ENCODE measurements at places on chromosomes 7 and 10.

DNA sequence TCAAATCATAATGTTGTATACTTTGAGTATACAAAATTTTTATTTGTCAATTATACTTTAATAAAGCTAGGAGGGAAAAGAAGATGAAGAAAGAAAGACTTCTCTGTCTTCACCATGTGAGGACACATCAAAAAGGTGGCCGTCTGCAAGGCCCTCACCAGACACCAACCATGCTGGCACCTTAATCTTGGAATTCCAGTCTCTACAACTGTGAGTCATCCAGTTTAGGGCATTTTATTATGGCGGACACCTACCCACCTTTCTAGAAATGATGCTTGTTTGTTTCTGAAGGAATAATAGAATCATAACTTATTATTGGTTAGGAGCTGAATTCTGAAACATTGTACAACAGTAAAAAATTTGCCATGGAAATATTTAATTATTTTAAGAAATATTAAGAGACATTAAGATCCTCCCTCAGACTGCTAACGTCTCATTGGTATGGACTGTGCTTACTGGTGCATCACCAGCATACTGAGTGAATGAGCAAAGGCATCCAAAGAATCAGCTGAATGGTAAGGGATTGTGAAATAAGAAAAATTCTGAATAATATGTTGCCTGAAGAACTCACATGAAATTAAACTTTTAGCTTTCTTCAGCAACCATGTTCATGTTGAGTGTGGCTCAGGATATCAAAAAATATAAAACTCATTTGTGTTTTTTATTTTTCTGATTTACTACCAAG lies 536.6 kb downstream of the HTR7 start:
- peak; percentile 23 for DNase-seq

DNA sequence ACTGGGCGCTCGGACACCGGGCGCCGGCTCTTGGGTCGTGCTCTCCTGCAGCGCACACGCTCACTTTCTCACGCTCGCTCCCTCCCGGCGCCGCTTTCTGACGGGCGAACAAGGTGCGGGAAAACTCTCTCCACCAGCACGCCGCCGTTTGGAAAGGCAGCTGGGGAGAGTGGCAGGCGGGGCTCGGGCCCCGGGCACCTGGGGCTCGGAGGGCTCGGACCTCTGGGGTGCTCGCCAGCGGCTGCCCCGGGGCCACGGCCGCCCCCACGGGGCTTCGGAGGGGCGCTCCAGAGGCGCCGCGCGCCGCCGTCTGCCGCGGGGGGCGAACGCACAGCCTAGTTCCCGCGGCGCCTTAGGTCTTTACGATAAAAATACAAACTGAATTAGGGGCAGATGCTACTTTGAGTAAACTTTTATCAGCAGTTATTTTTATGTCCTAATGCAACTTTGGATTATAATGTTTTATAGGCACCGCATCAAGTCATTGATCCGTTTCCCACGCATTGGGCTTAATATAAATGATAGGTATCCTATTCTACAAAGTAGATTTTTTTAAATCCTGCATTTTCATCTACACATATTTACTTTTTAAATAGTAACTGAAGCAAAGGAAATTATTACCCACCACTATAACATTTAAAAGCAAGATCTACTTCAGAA lies 535 bp upstream of the EPC1 start:
- no peak for DNase-seq

- no peak for DNase-seq
Observed at GRCh38 chr7:116408166-116408565, 91.4 kb upstream of the CAV2 start.

DNA sequence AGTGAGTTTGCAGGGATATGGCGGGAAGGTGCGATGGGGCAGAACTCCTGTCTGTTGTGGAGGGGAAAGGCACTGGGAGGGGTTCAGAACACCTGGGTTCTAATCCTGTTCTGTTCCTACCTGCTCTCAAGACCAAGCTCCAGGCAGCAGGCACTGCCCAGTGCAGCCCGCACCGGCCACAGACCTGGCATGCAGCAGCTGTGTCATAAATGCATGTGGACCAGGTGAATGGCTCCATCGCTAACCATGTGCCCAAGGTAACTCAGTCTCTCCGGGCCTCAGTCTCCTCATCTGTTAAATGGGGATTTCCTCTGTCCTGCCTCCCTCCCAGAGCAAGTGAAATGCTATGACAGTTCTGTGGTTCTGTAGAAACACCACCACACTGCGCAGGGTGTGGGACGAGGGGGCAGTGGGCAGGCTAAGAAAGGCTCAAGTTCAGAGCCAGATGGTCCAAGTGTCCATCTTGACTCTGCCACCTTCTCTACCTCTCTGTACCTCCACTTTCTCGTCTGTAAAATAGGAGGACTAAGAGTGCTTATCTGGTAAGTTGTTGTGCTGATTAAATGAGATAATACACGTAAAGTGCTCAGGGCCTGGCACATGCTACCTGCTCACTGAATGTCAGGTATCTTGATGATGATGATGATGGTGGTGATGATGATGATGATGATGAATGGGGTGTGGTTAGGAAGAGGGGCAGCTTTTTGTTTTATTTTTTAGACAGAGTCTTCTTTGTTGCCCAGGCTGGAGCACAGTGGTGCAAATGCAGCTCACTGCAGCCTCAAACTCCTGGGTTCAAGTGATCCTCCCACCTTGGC lies 22.9 kb downstream of the ATP6V1F start:
- no peak for DNase-seq

GRCh38 chr10:79995979-79996634 lies 47.2 kb upstream of the SFTPD start:
- DNase-seq = no peak

GRCh38 chr10:77160679-77161078 lies 476.9 kb downstream of the KCNMA1 start:
- peak; percentile 89 for DNase-seq

- no peak for DNase-seq
Observed at GRCh38 chr10:123134343-123134914, 1.3 kb upstream of the HMX3 start.

DNA sequence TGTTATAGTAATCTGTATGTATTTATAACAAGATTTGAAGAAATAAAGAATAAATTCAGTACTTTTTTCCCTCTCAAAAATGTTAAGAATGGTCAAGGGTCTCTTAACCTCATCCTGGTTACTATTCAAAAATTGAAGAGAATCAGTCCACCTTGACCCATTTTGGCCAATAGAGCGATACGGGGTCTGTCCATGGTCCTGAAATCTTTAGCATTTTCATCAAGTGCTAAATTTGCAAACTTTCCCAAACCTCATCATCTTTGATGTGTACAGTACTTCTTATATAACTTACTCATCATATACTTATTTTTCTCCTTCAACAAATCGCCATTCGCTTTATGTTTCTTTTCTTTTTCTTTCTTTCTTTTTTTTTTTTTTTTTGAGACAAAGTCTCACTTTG lies 23.6 kb downstream of the TMEM178B start:
- DNase-seq = peak; percentile 10

GRCh38 chr10:48527756-48528155 lies 77.1 kb downstream of the ARHGAP22 start:
- DNase-seq = no peak

DNA sequence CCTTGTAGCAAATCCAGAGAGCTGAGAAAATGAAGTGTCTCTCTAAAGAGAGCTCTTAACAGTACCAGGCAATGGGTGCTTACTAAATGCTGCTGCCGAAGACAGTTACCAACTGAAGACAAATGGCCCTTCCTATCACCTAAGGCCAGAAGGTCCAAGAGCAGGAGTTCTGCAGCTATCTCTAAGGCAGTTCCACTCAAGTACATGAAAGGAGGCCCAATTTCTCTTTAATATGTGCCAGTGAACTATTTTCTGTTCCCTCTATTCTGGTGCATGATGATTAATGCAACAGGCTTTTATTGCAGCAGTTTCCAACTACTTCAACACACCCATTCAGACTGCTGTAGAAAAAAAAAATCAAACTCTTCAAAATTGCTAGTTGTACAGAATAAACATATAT lies 122.5 kb downstream of the SLC25A13 start:
- DNase-seq = peak; percentile 11

- no peak for DNase-seq
Observed at GRCh38 chr7:75850235-75850634, 28.6 kb upstream of the RHBDD2 start.

Measured in EL (cell line).